ENCODE measurements at places on chromosomes 13 and 19.

GRCh38 chr19:32598022-32598421, 17.0 kb downstream of the PDCD5 start:
- DNase-seq, result no peak

GRCh38 chr13:72341904-72342303, 385.5 kb downstream of the MZT1 start:
- DNase-seq, result peak; percentile 22

- no peak for DNase-seq
These were observed 27.0 kb downstream of the TNFSF11 start for GRCh38 chr13:42600943-42601342.

DNA sequence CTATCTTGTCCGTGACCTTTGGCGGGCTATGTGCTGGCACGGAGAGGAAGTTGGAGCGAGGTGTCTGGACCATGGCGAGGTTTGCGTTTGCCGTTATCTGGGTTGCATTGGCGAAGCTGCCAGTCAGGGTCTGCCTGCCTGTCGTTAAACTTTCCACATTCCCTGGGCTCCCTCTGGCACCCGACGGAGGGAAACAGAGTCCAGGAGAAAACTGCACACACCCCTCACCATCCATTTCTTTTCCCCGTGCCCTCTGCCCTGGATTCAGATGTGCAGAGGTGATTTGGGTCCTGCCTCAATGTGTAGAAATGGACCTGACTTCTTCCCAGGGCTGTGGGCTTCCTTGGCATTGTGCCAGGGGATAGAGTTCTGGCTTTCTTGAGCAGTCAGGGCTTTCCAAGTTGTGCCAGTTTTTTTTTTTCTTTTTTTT, 142.4 kb downstream of the URI1 start:
- DNase-seq, result no peak

DNA sequence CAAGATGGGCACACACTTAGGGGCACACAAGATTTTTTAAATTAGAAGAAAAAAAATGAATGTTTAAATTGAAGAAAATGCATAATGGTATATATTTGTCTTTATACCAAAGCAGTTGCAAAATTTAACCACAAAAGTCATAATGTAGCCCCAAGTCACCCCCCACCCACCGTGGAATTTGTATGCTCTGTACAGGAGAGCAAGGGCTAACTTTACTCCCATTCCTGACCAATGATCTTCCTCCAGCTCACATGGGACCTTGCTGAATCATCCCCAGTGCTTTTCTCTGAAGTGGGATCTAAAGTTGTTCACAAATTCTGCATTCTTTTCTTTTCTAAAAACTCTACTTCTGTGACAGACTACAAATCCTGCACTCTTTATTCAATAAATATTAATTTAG, 597.0 kb downstream of the UQCRFS1 start:
- DNase-seq, result no peak

DNA sequence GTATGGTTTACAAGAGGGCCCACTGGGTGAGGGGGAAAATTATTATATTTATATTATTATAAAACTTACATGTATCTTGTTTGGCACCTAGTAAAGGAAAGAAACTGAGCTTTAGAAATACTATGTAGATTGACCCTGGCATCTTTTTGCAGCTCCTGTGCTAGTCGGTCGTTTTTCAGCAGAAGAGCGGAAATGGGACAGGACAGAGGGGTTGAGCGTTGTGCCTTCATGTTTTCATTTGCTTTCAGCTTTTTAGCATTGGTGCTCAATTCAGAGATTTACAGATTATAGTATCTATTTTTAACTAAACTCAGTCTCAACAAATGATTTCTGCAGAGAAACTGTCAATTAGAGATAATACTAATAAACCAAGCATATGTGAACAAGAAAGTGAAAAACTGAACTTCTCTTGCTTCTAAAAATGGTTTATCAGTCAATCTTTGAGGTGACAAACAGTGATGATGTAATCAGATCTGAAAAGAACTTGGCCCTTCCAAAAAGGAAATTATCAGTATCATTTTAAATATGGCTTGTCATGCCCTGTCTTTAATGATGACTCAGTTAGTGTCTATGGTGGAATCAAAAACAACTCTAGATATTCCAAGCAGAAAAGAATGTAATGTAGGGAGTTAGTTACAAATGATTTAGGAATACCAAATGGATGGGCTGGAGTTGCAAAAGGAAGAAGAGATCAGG, 56.9 kb upstream of the KCTD4 start:
- no peak for DNase-seq

GRCh38 chr13:33340631-33341030, 55.1 kb upstream of the STARD13 start:
- no peak for DNase-seq

- DNase-seq, result no peak
These were observed 803 bp downstream of the FLT3 start for GRCh38 chr13:28099396-28100149.

DNA sequence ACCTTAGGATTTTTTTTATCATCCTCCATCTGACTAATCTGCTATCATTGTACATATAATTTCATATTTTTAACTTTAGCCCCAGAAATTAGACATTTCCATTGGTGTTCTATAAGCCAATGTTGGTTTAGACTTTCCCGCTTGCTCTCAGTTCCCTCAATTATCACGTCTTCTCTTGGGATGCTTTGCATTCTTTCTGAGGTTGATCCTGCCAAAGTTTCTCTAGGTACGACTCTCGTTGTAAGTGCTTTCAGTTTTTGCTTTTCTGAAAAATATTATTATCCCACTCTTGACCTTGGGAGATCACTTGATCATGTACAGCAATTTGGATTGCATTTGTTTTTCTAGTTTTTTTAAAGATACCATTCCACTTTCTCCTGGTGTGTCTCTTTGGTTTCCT, 270.2 kb downstream of the IRS2 start:
- DNase-seq, result no peak

- DNase-seq, result no peak
These were observed 90.2 kb downstream of the SPACA7 start for GRCh38 chr13:112466132-112467058.
